ENCODE measurements at places on chromosomes 6 and 20.

GRCh38 chr6:7269816-7270215, 43.2 kb downstream of the SSR1 start:
- DNase-seq, result no peak

DNA sequence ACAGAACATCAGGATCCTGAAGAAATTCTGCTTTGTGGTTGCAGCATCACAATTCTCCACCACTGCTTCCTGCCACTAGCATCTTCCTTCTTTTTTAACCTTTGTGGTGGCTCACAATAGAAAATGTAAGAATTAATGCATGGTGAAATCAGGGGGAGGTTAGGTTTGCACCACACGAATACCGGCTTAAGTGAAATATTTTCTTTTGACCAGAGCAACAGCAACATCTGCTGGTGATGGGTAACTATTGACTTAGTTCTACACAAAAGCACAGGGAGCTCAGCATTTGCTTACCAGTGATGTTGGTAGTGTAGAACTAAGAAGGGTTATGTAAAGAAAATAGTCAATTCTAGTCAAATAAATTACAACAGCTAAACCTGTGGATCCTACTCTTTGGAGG, 280.5 kb downstream of the SYNE1 start:
- no peak for DNase-seq

GRCh38 chr6:47628448-47629272, 69.7 kb upstream of the ADGRF4 start:
- no peak for DNase-seq

DNA sequence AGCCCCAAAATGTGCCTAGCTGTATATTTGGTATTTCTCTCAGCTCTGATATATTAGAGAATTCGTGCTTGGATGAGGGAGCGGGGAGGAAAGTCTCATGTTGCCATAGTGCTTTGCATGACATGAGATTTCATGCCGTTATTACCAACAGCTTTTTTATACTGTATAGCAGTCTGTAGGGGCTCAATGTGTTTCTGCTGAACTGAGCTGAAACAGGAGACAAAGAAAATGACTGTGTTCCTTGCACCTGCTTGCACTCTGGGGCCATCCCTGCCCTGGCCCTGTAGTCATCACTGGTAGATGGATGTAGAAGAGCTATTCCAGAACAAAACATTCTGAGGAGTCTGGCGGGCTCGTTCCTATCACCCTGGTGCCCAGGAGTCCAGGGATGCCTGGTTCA, 128.0 kb upstream of the SASH1 start:
- no peak for DNase-seq

DNA sequence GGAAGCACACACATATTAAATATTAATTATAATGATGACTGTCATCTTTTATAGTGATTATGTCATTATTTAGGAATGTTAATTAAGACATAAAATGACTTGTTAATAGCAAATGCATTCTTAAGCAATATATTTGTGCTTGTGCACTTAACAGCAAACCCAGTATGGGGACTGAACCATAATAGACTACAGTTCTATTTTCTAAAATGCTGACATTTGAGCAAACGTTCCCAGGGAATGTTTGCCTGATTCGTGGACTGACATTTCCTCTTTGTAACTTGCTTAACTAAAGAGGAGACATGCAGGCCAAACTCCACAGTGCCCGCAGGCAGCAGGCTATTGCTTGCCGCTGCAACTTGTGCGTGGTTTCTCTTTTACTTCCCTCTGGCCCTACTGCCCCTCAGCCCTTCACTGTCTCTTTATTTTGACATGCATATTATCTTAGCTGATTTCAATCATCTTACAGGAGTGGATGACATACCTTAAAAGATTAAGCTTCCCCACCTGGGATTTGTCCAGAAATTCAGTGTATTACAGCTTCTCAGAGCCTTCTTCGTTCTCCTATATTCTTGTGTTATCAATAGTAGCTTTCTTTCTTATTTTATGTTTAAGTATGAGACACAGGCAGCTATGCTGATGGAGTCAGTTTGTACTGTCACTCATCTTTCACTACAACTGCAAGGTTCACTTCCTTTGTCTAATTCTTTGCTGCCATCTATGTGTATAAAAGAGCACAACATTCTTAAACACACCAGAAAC, 141.5 kb downstream of the GMDS start:
- DNase-seq, result no peak

- DNase-seq, result no peak
Observed at GRCh38 chr6:169710009-169710408, 8.1 kb downstream of the C6orf120 start.

GRCh38 chr6:33654831-33655554, 33.9 kb downstream of the ITPR3 start:
- no peak for DNase-seq

- no peak for DNase-seq
Observed at GRCh38 chr6:84615113-84615850, 149.1 kb downstream of the TBX18 start.

DNA sequence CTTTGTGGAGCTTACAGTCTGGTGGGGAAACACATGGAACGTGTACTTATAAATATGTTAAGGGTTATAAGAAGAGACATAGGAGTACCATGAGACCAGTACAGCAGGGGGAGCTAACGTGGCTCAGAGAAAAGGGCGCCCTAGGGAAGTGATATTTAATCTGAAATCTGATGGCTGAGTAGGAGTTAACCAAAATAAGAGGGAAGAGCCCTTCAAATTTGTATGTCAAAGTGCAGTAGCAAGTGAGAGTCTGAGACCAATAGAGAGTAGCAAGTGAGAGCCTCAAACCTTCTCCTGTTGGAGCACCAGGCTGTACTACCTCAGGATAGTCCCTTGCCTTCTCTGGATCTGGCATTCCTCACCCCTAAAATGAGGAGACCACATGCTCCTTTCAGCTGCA, 6.1 kb upstream of the PKIG start:
- no peak for DNase-seq

DNA sequence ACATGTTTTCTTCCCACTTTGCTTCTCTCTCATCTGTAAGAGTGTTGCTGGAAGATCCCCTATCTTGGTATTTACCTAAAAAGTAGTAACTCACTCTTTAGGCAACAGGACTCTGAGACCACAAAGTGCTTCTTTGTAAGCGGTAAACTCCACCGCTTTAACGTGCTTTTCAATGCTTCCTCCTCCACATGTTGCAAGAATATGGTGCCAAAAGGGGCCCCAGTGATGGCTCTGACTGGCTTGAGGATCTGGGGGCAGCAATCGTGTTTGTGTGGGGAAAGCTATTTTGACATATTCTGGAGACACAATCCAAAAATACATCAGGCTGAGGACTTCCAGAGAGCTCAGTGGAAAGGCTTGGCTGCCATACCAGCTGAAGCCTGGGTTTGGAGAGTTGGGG, 12.4 kb upstream of the CPNE5 start:
- DNase-seq, result no peak

GRCh38 chr6:55866128-55866527, 9.3 kb downstream of the BMP5 start:
- no peak for DNase-seq

- DNase-seq, result no peak
Observed at GRCh38 chr6:118709859-118710350, 58.5 kb upstream of the CEP85L start.

DNA sequence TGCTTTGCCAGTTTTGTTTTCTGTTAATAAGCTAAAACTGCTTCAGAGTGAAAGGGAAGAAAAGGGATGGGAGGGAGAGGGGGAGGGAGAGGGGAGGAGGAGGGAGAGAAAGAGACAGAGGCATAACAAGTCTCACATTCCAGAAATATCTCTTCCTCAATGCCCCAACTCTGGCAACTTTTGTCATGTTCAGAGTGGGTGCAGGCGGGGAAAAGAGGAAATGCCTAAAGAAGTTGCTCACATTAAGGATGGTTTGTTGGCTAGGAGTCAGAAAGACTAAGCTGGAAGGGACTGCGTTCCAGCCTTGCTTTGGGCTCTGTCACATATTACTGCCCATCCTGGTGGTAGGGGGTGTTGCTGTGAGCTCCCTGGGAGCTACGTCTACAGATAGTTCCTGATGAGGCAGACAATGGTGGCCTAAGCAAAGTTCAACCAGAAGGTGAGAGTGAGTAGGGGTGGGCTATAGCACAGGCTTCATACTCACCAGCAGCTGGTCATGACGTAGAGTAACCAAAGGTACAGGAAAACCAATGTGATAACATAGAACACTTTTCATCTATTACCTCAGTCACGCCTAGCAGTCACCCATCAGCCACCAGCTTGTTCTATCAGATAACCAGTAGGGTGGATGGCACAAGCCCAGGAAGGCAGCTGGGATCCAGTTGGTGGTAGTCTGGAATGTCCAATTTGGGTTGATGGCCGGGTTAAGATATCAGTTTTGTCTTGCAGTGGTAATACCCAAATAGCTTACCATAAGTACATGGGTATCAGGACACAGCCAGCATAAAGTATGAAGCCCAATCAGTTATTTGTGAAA, 2.1 kb downstream of the TSPYL4 start:
- no peak for DNase-seq

DNA sequence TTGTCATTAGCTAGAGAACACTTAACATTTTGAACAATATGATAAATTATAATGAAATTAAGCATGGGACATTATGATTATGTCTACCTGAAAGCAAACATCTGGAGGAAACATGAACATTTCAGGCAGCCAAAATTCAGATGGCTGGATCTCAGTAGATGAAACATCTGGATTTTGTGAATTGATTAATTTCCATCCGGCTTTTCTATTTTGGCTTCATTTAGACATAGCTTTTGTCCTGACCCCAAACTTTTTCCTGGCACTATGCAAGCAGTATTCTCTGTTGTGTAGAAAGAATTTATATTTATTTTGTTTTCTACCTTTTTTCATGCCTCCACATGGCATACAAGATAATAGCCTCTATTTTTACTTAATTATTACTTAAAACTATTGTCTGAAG, 186.3 kb downstream of the OGFRL1 start:
- no peak for DNase-seq

DNA sequence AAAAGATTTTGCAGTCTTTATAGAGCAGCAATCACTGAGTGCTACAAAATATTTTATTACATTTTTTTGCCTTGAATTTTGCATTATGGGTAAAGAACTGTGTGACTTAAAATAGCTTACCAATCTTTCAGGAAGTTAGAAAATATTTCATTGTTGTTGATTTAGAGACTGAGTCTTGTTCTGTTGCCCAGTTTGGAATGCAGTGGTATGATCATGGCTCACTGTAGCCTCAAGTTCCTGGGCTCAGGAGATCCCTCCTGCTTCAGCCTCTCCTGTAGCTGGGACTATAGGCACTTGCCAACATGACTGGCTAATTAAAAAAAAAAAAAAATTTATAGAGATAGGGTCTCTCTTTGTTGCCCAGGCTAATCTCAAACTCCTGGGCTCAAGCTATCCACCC, 100.8 kb downstream of the ADGRB3 start:
- DNase-seq, result no peak

- no peak for DNase-seq
Observed at GRCh38 chr6:44618371-44618770, 230.9 kb downstream of the CDC5L start.

DNA sequence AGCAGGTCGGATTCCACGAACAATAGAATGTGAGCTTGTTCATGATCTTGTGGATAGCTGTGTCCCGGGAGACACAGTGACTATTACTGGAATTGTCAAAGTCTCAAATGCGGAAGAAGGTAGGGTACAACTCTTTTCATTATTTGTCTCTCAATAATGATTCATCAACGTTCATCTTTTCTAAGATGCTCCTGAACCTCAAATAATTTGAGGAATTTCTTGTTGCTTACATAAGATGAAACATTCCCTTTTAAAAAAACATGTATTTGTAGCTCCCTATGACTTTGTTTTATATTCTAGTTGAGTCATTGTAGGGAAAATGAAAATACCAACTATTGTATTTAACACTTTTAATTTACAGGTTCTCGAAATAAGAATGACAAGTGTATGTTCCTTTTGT, 17.0 kb downstream of the MCM8 start:
- no peak for DNase-seq

GRCh38 chr6:47253136-47253535, 56.6 kb downstream of the TNFRSF21 start:
- no peak for DNase-seq

DNA sequence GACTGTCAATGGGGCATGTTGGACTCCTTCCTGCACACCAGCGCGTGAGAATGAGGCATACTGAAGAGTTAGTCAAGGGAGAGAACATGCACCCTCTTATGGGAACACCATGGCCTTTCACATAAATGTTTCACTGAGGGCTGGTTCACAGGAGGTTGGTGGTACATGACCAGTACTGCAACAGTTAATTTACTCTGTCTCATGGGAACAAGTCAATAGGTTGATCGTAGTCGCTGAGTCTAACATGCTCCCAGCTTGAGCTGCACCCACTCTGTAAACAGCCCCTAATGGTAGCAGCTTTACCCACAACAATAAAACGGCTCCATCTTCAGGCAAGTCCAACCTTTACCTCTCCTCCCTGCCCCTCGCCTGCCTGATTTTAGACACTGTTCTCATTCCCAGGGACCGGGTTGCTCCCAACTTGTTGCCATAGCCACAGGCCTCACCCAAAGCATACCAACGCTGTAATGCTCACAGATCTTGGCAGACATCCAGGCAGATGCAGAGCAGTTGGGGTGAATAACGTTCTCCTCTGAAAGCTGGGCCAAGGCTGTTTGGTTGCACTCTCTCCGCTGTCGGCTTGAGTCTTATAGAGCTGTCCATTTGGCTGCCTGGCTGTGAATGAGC, 111.3 kb downstream of the LY86 start:
- DNase-seq, result peak; percentile 86

DNA sequence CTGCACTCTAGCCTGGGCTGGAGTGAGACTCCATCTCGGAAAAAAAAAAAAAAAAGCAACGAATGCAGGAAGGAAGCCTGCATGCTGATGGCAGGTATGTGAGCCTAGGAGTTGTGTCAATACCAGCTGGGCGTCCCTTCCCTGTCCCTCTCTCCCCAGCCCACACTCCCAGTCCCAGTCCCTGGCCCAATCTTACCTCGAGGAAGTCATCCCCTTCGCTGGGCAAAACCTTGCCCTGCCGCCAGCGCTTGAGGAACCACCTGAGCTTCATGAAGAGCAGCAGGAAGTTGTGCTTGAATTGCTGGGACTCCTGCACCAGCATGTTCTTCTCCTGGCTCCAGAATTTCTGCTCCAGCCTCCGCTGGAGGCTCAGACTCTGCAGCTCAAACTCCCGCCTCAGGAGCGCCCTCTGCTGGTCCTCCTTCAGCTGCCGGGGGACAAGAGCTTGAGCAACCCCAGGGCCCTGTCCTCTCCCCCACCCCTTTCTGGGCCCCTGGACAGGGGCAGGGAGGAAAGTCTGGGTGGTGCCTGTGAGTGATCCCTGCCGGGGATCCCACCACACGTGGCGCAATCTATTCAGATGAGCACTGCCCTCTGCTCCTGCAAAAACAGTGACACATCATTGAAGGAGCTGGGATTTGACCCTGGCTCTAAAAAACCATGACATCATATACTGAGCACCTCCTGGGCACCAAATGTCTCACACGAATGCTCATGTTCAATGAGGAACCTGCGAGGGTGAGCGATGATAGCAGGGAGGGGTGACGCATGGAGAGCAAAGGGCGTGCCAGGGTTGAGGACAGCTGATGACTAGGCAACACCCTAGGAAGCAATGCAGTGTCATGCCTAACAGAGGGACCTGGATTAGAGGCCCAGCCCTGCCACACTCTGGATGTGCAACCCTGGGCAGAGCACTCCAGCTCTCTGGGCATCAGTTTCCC, 35.0 kb upstream of the DSN1 start:
- DNase-seq, result peak; percentile 89

GRCh38 chr6:167161851-167162467, 4.2 kb upstream of the GPR31 start:
- DNase-seq, result no peak
